Vagina (tissue), 2 donors: ENCODE measurements at places on chromosomes 6 and 20. TPM values are rescaled to one million over a fixed set of nuclear protein-coding genes. Genes with fewer than 3 reads are reported as not detected.

DNA sequence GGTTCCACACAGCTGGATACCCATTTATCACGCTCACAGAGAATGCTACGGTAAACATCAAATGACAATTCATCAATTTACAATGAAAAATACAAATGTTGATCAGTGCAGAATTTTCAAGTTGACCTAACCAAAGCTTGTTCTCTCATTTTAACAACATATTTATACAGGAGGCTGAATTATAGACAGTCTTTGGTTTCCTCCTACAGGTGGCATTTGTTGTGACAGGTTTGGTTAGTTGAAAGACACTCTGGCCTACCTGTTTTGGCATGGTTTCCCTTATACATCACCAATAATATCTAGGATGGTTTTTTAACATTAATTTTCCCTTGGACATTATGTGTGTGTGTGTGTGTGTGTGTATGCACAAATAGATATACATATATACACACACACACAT is 642.5 kb upstream of the MMS22L start:
- no peak for DNase-seq
- no peaks in the 10 kb centered on the region for H3K27me3 ChIP-seq
- H3K27ac ChIP-seq: no peak overlapping the region
- H3K4me1 ChIP-seq: no peaks in the 10 kb centered on the region
- no peak overlapping the region for H3K4me3 ChIP-seq

Gene PI16
- total RNA-seq: 88.6 TPM

DNA sequence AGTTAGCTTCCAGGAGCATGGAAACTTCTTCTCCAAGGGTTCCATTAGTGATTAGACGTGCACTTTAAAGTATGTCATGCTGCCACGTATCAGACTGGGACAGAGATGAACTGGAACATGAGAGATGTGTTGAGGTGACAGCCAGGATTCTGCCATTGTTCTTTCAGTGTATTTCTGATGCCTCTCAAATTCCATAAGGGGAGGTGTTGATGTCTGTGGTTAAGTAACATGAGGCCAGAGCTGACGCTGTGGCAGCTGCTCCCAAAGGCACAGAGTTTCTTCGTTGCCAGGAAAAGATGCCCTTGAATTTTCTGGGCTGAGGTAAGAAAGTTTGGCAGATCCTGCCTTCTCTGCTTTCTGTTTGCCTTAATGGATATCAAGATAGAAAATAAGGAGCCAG is 63.5 kb downstream of the TRMT6 start:
- H3K27me3 ChIP-seq: no peaks in the 10 kb centered on the region
- no peaks in the 10 kb centered on the region for H3K36me3 ChIP-seq

Gene BMP7
- total RNA-seq: 17.2 TPM

DNA sequence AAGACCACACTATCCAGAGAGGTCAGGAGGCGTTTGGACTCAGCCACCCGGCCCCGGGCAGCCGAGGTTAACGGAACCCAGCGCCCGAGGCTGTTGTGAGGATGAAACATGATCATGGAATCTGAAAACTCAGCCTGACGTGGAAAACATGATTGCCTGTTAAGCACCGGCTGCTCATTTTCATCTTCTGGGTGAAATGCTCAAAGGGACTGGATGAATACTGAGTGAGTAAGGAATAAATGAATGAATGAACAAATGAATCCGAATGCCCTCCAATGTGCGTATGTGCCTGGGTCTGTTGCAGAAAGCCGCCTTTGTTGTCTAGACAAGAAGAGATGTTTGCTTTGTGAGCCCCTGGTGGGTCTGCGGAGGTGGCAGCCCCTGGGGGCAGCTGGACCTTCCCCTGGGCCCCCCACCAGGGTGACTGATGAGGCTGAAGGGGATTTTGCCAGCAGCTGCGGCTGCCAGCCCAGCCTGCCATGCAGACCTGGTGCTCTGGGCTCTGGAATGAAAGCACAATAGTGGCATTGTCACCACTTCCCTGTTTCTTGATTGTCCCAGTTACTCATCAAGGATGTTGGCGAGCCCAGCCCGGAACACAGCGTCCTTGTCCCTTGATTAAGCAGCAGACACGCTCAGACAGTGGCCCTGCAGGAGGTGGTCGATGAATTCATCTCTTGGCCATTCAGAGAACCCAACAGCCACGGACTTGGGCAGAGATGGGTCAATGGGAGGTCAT is 211.1 kb downstream of the ANKRD60 start:
- H3K4me1 ChIP-seq: peaks cover 49% of the 10 kb centered on the region
- H3K27me3 ChIP-seq: no peaks in the 10 kb centered on the region
- peak overlapping the region; percentile 63 for H3K27ac ChIP-seq
- DNase-seq: no peak
- no peaks in the 10 kb centered on the region for H3K36me3 ChIP-seq

DNA sequence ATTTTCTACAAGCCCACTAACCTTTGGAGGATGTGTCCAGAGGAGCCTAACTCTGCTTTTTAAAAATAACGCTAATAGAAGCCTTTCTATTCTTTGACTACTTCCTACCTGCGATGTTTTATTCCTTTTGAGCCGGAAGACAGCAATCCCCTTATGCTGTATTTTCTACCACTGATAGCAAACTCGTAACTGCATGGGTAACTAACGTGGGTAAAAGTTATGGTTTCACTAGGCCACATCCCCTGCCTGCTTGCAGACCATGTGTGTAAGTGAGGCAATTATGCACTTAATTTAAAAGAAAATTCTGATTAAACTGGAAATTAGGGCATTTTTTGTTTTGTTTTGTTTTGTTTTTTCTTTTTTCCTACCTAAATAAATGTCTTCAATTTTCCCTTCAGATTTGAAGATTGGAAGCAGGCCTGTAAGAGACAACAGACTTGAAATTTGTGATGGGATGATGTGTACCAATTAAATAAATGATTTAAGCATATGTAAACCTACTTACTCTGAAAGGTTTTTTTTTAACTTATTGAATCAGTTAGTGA is 931 bp downstream of the UFL1 start:
- H3K27ac ChIP-seq: peak overlapping the region; percentile 94
- H3K4me1 ChIP-seq: peaks cover 34% of the 10 kb centered on the region
- H3K4me3 ChIP-seq: peak overlapping the region; percentile 92
- H3K27me3 ChIP-seq: no peaks in the 10 kb centered on the region
- no peaks in the 10 kb centered on the region for H3K36me3 ChIP-seq

Gene SLC44A4
- 5.9 TPM for total RNA-seq

Gene PXDC1
- total RNA-seq: 75.9 TPM

DNA sequence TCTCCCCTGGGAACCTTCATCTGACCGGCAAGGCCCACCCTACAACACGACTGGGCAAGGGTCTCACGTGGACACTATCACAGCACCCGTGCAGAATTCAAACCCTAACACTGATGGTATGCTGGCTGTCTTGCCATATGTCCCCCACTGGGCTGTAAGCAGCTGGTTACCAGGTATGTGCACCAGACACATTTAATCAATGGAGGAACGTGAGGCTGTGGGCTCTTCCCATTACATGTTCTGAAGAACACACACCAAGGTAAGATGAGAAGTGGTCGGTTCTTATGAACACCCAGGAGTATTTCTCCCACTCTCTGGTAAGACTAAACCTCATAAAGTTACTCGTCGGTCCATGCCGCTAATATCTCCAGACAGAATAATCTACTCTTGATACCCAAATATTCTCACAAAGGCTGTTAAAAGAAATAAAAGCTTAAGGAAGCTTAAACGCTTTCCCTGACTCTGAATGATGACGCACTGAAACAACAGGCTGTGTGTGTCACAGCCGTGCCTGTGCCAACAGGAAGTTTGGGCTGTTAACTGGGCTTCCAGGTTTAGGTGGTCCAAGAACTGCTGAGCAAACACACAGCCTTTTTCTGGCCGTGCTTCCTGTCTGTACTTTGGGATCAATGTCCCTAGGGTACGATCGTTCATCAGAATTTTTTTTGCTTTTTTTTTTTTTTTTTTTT is 75.3 kb downstream of the SLC23A2 start:
- no peak overlapping the region for H3K4me3 ChIP-seq
- H3K36me3 ChIP-seq: no peaks in the 10 kb centered on the region
- H3K27me3 ChIP-seq: no peaks in the 10 kb centered on the region
- peaks cover 11% of the 10 kb centered on the region for H3K4me1 ChIP-seq
- H3K27ac ChIP-seq: peak overlapping the region; percentile 64
- DNase-seq: no peak

Gene RNF39
- 18.2 TPM for total RNA-seq

DNA sequence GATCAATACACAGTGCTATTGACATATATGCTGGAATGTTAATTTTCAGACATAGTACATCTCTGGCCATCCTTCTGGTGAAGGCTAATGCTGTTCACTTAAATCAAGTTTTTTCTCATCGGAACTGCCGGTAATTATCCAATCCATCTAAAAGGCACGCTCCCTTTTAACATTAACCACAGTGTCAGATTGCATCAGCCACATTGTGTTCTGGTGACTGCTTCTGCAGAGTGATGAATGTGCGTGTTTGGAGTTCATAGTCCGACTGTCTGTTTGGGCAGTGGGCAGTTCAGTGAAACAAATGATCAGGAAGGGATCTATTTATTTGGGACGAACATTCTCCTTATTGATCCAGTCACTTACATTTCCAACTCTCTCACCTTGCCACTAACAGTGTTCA is 49.5 kb downstream of the SOBP start:
- no peak overlapping the region for H3K27ac ChIP-seq
- no peaks in the 10 kb centered on the region for H3K27me3 ChIP-seq

- no peak overlapping the region for H3K4me3 ChIP-seq
- no peak overlapping the region for H3K27ac ChIP-seq
- H3K36me3 ChIP-seq: no peaks in the 10 kb centered on the region
- no peaks in the 10 kb centered on the region for H3K27me3 ChIP-seq
- H3K4me1 ChIP-seq: no peaks in the 10 kb centered on the region
- no peak for DNase-seq
Measured at GRCh38 chr20:25439328-25439727, 31.9 kb downstream of the GINS1 start.

DNA sequence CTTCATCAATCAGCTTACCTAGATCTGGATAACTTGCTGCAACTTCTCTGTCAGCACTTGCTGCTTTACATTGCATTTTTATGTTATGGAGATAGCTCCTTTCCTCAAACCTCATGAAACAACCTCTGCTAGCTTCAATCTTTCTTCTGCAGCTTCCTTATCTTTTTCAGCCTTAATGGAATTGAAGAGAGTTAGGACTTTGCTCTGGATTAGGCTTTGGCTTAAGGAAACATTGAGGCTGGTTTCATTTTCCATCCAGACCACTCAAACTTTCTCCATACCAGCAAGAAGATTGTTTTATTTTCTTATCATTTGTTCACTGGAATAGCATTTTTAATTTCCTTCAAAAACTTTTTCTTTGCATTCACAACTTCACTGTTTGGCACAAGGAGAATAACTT is 48.8 kb upstream of the PAK5 start:
- no peak for DNase-seq
- no peaks in the 10 kb centered on the region for H3K27me3 ChIP-seq
- H3K27ac ChIP-seq: no peak overlapping the region

Gene ACTL10
- total RNA-seq: 1.5 TPM

- no peaks in the 10 kb centered on the region for H3K27me3 ChIP-seq
- no peak overlapping the region for H3K4me3 ChIP-seq
- no peak for DNase-seq
- H3K27ac ChIP-seq: no peak overlapping the region
- no peaks in the 10 kb centered on the region for H3K4me1 ChIP-seq
Measured at GRCh38 chr6:56187686-56188085, 59.7 kb downstream of the COL21A1 start.

DNA sequence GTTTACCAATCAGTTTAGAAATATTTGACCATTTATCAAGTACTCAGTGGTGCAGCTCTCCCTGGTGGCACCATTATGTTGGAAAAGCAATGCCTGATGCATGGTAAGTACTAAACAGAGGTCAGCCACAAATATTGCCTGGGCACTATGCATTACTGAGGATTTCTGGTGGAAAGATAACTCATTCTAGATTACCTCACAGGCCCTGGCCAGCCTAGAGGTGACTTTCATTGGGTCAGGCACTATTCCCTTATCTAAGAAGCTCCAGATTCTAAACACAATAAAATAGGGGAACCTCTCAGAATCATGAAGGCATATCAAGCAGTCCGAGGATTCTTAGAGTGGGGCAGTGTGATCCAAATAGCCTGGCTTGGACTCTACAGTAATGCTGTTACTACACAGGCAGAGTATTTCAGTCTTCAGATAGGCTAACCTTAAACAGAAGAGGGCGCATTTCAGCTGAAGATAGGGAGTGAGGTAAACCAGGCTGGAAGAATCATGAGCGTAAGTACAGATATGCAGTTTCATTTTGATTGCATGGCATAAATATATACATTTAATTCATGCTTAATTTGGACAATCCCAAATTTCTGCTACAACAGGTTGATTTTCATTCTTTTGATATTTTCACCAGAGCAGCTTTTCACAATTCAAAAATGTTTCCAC is 12.1 kb downstream of the LGSN start:
- H3K27me3 ChIP-seq: no peaks in the 10 kb centered on the region
- no peaks in the 10 kb centered on the region for H3K4me1 ChIP-seq
- no peak overlapping the region for H3K27ac ChIP-seq
- H3K36me3 ChIP-seq: no peaks in the 10 kb centered on the region

- DNase-seq: no peak
- no peaks in the 10 kb centered on the region for H3K27me3 ChIP-seq
- no peaks in the 10 kb centered on the region for H3K4me1 ChIP-seq
- H3K27ac ChIP-seq: no peak overlapping the region
- H3K36me3 ChIP-seq: no peaks in the 10 kb centered on the region
Measured at GRCh38 chr6:157393669-157394327, 12.8 kb downstream of the ZDHHC14 start.

- no peak overlapping the region for H3K4me3 ChIP-seq
- H3K27ac ChIP-seq: no peak overlapping the region
- H3K27me3 ChIP-seq: no peaks in the 10 kb centered on the region
- no peak for DNase-seq
- H3K36me3 ChIP-seq: no peaks in the 10 kb centered on the region
Measured at GRCh38 chr20:24314053-24314452, 155.4 kb upstream of the SYNDIG1 start.

GRCh38 chr6:90301816-90302215 is 5.2 kb upstream of the BACH2 start:
- H3K36me3 ChIP-seq: no peaks in the 10 kb centered on the region
- peaks cover 6% of the 10 kb centered on the region for H3K4me1 ChIP-seq
- H3K4me3 ChIP-seq: no peak overlapping the region
- no peak overlapping the region for H3K27ac ChIP-seq

DNA sequence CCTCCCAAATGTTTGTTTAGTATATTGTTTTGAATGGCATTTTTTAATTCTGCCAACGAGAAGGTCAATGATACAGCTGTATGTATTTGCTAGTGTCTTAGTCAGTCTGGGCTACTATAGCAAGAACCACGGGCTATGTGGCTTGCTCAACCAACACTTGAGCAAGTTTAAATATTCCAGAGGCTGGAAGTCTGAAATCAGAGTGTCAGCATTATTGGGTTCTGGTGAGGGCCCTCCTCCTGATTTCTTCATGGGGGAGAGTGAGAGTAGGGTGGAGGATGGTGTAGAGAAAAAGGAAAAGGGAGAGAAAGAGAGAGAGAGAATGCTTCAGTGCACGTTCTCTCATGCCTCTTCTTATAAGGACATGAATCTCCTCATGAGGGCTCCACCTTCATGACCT is 144.6 kb downstream of the TSHZ2 start:
- H3K36me3 ChIP-seq: no peaks in the 10 kb centered on the region
- H3K27ac ChIP-seq: no peak overlapping the region
- no peak for DNase-seq
- no peak overlapping the region for H3K4me3 ChIP-seq
- H3K27me3 ChIP-seq: no peaks in the 10 kb centered on the region

Gene OSBPL2
- total RNA-seq: 51.3 TPM
